ENCODE measurements at places on chromosomes 2 and 18.

GRCh38 chr18:41936471-41937134 lies 18.4 kb upstream of the PIK3C3 start:
- DNase-seq: no peak

DNA sequence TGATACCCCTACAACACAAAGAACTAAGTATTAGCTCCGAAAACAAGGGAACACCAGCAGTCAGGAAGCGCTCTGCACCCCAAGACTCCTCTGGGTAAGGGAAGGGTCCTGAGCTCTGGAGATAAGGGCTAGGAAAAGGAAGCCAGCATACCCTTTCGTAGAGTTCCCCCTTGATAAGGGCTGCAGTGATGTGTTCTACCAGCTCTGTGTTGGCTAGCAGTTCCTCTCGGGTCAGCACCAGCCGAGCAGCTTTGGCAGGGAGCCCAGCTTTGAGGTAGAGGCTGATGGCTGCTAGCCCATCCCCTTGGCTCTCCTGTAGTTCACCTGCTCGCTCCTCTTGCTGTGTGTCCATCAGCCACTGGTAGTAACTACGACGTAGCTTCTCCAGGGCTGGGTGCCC lies 18.9 kb downstream of the KRTCAP3 start:
- peak; percentile 10 for DNase-seq

- no peak for DNase-seq
Observed at GRCh38 chr18:28007841-28008240, 169.1 kb downstream of the CDH2 start.

DNA sequence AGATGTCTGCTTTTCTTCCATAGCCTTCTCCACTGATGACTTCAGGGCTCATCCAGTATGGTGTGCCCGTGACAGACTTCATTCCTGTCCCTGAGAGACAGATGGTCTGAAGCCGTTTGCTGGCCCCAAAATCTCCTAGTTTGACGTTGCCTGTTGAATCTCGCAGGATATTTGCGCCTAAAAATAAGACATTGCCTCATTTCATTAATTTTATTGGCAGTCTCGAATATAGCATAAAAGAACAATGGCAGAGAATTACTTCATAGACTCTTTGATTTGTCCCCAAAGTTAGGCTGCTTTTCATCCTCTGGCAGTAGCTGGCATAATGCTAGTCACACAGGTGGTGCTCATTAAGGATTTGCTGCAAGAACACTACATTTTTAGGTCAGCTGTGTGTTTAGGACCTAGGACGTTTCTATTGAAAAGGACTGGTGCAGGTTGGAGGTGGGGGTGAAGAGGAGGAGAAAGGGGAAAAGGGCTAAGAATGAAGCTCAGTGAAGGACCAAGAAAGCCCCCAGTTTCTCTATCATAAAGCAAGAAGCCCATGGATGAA lies 14.7 kb upstream of the ERCC3 start:
- no peak for DNase-seq

DNA sequence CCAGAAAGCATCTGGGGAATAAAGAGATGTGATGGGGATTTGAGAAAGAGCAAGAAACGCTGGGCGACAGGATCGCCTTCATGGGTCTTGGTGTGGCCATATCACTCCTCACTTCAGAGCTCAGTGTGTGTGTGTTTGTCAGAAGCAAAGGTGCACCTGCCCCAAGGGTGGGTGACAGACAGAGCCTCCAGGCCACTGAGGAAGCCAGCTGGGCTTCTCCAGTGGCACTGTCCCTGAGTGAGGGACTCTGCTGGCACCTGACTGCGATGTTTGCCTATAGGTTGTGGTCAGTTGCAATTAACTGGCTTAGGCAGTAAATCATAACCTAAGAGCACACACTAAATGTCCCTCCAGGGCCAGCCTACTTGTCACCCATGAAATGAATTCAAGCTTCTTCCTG lies 23.5 kb upstream of the GNAL start:
- DNase-seq: no peak

- DNase-seq: no peak
Observed at GRCh38 chr18:29712785-29713184, 1329.8 kb downstream of the DSC3 start.

Measured in NCI-H1092 treated with DMSO at 0.1 percent for 48 hours (cell line).